ENCODE measurements at places on chromosomes 12 and 14. TPM values are rescaled to one million over a fixed set of nuclear protein-coding genes. Genes with fewer than 3 reads are reported as not detected.

Gene UBE2N
- 243 TPM for total RNA-seq

DNA sequence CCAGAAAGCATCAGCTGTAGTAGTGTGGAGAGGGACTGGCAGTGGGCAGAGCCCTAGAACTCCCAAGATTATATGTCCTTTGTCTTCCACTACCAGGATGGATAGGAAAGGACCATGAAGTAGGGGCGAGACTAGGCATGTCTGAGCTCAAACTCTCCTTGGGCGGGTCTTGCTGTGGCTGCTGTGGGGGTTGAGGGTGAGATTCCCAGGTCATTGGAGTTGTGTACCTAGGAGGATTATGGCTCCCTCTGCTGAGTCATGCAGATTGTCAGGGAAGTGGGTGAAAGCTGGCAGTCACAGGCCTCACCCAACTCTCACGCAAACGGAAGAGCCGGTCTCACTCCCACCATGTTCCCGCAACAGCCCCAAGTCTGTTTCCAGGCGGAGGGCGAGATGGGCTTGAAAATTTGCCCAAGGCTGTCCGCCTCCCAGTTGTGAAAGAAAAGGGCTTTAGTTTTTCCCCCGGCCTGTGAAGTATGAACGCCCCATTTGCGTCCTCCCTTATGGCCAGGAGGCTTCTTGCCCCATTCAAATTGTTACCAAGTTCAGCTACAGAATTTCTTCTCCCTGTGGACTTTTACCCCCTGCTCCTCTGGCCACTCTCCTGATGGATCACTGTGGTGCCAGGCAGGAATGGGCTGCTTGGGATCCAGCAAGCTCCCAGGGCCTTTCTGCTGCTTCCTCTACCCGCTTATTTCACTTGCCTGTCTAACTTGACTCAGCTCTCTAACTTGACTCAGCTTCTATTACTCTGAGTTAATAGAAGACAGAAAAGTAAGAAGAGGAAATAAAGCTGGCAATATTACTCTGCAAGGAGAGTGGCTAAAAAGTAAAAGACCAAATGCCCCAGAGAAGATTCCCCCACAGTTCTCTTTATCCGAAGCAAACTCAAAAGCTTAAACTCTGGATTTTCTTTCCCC is 159.3 kb downstream of the SLC2A13 start:
- DNase-seq = no peak

Gene IRAK3
- 1.8 TPM for total RNA-seq

Gene GPR68
- total RNA-seq = 4.9 TPM

DNA sequence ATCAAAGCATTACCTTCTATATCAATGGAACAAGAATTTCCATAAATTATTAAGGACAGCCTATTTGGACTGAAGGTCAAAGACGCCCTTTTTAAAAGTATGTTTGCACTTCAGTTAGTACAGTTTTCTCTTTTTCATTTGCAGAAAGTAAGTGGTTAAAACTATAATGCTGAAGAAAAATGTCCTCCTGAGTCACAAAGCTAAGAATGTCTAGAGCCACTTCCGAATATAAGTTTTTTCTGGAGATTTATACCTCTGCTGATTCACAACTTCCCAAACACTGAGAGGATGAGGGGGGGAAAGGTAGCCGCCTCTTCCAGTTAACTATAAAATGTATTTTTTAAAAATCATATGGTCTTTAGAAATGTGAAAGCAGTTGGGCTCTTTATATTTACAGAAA is 84.9 kb downstream of the DUSP6 start:
- DNase-seq = no peak

Gene SMOC1
- total RNA-seq = not detected

DNA sequence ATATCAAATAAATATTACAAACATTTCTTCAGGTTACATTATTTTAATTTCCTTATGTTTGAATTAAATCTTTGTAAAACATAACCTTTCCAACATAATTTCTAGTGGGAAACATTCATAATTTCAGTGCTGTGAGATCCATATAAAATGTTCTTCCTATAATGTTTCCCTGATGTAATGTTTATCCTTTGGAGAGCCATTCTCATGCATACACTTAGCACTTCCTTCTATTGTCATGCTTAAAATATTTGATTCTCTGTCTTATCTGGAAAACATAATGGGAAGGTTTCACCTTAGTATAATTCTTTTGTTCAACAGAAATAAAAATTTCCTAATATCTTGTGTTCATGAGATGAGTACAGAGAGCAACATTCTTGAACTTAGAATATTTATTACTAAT is 472.5 kb downstream of the ADAMTS20 start:
- DNase-seq = no peak

Measured in activated CD4-positive, alpha-beta T cell treated with anti-CD3 and anti-CD28 coated beads, Interleukin-2, amount 10 ng/mL, durations not matched to agents 24 days and 14 days (primary cell).